ENCODE measurements at places on chromosomes 12 and 14.

DNA sequence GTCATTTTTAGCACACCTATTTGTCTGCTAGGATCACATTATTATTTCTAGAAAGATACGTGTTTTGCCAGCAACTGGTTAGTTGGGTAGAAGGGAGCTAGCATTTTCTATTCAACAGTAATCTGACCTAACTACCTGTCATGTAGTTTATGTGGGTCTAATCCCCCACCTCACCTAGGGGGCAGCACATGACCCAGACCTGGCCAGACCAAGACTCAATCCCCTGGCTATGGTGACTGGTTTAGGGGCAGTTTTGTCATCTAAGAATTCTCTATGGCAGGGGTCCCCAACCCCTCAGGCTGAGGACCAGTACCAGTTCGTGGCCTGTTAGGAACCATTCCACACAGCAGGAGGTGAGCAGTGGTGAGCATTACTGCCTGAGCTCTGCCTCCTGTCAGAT, 29.5 kb upstream of the EVL start:
- DNase-seq: no peak

GRCh38 chr14:61564618-61565091, 130.7 kb upstream of the HIF1A start:
- peak; percentile 79 for DNase-seq

GRCh38 chr14:103693515-103693914, 21.7 kb downstream of the XRCC3 start:
- DNase-seq: no peak

GRCh38 chr14:104939666-104940410, 15.2 kb downstream of the PLD4 start:
- no peak for DNase-seq

- DNase-seq: no peak
These were observed 95.9 kb upstream of the CDKN3 start for GRCh38 chr14:54300881-54301280.

DNA sequence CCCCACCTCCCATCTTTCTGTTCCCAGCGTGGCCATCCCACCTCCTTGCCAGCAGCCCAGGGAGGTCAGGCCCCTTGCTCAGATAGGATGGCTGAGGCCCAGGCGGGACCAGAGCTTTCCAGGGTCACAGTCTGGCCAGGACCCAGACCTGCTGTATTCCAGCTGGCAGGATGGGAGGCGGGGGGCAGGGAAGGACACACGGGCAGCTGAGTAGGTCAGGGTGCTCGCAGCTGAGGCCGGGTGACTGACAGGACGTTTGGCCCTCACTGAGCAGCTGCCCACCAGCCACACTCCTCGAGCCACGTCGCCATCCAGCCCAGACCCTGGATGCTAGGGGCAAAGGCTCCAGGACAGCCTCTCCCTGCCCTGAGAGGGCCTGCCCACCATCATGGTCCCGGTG, 4.0 kb downstream of the NUDT14 start:
- DNase-seq: no peak

- DNase-seq: no peak
These were observed 6.2 kb upstream of the RNASE10 start for GRCh38 chr14:20499108-20499507.

- DNase-seq: no peak
These were observed 19.1 kb downstream of the NGB start for GRCh38 chr14:77251870-77252269.

GRCh38 chr12:55256831-55257230, 12.4 kb downstream of the OR6C74 start:
- DNase-seq: no peak

- DNase-seq: no peak
These were observed 41.1 kb downstream of the ERG28 start for GRCh38 chr14:75619548-75619947.

DNA sequence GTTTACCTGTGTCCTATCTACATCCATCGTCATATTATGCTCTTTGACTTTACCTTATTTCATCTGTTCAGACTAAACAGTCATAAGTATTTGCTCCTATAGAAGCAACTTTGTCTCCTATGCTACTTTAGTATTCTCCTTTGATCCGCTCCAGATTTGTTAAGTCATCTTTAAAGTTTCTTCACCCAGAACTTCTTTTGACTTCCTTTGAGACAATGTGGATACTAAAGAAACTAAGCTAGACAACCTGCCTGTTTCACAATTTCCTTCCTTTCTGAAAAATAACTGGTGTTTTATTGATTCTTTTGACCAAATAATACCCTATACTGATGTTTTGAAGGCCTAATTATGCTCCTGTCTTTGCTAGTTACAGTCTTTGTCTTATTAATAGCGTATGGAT, 30.0 kb upstream of the LRRK2 start:
- no peak for DNase-seq

DNA sequence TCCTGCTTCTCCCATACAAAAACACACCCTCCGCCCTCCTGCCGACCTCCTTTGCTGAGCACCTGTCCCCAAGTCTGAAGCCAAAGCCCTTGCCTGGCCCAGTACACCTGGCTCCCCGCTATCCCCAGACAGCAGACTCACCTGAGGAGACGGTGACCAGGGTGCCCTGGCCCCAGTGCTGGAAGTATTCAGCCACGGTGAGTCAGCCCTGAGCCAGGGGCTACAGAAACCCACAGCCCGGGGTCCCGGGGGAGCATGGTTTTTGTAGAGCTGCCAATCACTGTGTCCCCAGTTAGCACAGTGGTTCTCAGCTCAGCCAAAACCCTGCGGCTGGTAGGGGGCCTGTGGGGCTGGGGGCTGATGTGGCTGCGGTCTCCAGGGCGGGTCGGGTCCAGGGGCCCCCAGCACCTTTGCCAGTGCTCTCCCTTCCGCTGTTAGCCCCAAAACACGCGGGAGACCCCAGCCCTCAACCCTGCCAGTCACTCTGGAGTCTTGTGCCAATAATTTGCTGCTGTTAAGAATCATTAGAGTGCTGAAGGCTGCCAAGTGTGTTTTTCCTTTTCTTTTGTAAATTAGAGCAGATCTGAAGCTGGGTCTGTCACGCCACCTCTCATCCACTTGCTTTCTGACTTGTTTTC, 339.0 kb downstream of the TMEM121 start:
- no peak for DNase-seq

- no peak for DNase-seq
These were observed 32.0 kb downstream of the RTL1 start for GRCh38 chr14:100871234-100872186.

DNA sequence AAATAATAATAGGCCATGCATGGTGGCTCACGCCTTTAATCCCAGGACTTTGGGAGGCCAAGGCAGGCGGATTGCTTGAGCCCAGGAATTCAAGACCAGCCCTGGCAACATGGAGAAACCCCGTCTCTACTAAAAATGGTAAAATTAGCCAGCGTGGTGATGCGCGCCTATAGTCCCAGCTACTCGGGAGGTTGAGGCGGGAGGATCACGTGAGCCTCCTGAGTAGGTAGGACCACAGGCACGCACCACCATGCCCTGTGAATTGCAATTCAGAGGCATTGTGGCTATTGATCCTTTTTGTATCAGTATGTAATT, 2.3 kb downstream of the ARHGDIB start:
- no peak for DNase-seq

DNA sequence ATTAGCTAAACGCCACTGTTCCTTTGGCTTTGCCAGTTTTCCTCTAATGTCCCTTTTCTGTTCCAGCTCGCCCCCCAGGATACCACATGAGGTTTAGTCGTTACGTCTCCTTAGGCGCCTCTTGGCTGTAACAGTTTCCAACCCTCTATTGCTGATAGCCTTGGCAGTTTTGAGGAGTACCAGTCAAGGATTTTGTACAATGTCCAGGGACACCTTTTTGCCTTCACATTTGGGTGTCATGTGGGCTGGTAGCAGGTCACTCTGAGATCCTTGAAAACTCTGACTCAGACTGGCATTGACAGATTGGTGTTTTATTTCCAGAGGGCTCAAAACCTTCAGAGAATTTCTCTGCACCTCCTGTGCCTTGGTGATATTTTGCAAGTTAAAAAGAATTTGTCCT, 14.1 kb downstream of the SH2B3 start:
- DNase-seq: no peak

DNA sequence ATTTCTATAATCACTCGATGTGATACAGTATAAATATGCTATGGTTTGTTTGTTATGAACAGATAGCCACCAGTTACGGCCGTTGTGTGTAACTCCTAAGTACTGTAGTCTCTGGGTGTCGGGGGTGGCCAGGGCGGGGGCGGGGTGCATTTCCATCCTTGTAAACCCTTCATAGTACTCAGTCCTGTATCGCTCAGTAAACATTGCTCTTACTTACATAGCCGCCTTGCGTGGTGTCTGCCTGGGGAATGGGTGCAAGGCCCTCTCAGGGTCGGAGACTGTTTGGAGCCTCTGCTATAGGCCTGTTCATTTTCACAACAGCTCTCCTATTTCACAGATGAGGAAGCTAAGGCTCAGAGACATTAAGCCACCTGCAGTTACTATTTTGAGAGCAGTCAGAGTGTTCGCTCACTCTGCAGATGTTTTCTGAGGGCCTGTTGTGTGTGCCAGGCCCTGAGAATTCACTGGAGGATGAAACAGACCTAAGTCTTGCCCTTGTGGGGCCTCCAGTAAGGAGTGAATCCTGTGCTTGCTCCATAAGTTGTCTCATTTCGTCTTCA, 42.5 kb downstream of the JDP2 start:
- no peak for DNase-seq

- no peak for DNase-seq
These were observed 912.7 kb upstream of the LRFN5 start for GRCh38 chr14:40694023-40694422.

- DNase-seq: no peak
These were observed 9.1 kb downstream of the FAM222A start for GRCh38 chr12:109722721-109723094.

GRCh38 chr14:97306133-97306759, 509.1 kb downstream of the VRK1 start:
- no peak for DNase-seq

DNA sequence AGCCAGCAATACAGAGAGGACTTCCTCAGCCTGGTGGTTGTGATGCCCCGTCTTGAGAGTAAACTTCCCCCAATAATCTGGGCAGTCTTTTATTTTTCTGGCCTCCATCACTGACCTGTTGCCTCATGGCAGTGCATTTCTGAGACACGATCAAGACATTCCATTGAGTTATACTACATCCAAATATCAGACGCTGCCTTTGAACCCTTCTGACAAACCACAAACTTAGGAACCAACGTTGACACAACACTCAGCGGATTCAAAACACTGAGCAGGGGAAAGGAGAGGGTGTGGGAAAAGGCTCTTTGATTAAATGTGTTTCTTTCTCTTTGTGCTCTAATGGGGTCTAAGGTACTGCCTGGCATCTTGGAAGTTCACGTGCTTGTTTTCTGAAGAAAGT, 100.7 kb upstream of the TBX5 start:
- no peak for DNase-seq

- DNase-seq: no peak
These were observed 118.7 kb upstream of the KRR1 start for GRCh38 chr12:75630091-75630490.

- peak; percentile 30 for DNase-seq
These were observed 22.2 kb downstream of the UBE2N start for GRCh38 chr12:93419388-93420034.

DNA sequence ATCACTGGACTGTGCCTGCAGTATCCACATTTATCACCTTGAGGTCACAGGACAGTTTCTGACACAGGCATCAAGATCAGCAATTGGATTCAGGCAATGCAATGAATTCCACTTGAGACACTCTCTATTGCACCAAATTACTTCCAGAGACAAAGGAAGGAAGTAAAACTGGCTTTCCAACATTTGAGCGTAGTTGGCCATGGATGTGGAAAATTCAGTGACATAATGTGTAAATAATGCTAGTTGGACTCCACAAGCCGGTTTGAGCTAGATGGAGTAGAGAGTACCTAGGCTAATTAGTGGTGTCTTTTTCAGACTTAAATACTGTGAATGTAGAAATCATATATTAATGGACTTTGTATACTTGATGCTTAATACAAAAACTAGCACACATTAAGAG, 168.3 kb upstream of the SYT1 start:
- DNase-seq: no peak

- no peak for DNase-seq
These were observed 479.8 kb downstream of the FUT8 start for GRCh38 chr14:65892315-65892714.

GRCh38 chr12:30631740-30632139, 63.9 kb downstream of the IPO8 start:
- no peak for DNase-seq

- no peak for DNase-seq
These were observed 1.4 kb upstream of the TBX3 start for GRCh38 chr12:114685320-114685781.

- no peak for DNase-seq
These were observed 77.7 kb downstream of the ARF6 start for GRCh38 chr14:49970474-49971147.

DNA sequence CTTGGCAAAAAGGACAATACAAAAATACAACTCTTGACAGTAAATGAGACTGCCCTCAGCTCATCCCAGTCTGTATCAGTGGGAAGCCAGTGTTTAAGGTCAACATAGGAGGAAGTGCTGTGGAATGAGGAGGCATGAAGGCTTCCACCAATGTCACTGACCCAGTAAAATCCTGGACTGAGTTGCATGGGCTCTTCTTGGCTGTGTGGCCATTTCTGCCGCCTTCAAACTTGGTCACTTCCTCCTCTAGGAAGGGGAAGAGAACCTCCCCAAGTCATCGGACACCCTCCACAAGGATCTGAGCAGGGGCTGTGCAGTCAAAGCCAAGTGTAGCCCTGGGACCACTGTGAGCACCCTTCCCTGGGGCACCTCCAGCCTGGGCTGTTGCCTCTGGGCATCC, 11.9 kb downstream of the GPR68 start:
- no peak for DNase-seq

DNA sequence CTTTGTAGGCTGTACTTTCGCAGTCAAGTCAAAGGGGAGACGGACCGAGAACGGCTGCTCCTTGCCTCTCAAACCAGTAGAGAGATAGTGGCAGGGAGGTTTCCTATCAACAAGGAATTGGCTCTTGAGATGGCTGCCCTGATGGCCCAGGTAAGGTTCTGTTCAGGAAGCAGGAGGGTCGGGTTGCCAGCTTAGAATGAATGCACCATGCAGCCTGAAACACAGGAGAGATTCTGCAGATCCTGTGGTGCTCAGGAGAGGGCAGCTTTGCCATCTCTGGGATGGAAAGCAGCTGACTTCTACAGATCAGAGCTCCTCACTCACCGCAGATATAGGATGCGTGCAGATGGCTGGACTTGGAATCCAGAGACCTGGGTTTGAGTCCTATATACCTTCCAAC, 18.0 kb downstream of the PIGH start:
- DNase-seq: no peak

GRCh38 chr14:30125322-30125979, 197.8 kb upstream of the PRKD1 start:
- no peak for DNase-seq

DNA sequence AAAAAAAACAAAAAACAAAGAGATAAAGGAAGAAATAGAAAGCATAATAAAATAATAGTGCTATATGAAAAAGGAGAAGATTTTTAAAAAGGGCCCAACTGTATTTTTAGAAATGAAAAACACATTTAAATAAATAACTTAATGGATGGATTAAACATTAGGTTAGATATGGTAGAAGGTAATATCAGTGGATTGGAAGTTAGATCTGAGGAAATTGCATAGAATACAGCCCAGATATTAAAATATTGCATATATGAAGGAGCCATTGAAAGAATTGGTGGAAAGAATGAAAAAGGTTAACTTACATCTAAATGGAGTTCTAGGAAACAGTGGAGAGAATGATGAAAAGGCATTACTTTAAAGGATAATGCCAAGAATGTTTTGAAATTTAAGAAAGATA, 27.8 kb downstream of the CACNA1C start:
- DNase-seq: no peak

All from AG09319 (cell line).